ENCODE measurements at places on chromosomes 2 and 18.

- no peak for DNase-seq
Observed at GRCh38 chr18:60053747-60054304, 154.0 kb downstream of the PMAIP1 start.

DNA sequence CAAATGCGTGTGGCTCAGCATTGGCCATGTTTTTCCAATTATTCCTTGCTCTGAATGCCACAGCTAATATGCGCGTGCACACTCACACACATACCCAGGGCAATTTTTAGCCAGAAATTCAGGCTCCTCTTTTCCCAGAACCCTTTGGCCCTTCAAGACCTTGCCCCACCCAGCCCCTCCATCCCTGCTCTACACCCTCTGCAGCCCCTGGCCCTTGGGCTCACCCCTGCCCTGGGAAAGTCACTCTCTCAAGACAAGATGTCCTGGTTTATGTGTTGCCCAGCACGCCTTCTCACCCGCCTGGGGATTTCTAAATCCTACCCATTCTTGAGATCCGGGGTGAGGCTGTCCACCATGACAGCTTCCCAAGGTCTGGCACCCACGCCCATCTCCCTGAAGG, 319.7 kb downstream of the CYP26B1 start:
- no peak for DNase-seq

DNA sequence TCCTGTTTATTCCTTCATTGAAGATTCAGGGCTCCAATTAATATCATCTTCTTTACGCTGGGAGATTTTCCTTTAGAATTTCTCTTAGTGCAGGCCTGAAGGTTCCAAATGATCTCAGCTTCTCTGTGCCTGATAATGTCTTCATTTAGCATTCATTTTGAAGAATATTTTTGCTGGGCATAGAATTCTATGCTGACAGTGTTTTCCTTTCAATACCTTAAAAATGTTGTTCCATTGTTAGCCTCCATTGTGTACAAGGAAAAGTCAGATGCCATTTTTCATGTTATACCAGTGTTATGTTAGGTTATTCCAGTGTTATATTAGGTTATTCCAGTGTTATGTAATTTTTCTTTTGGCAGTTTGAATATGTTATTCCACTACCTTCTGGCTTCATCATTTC, 14.9 kb upstream of the OR6B3 start:
- no peak for DNase-seq

DNA sequence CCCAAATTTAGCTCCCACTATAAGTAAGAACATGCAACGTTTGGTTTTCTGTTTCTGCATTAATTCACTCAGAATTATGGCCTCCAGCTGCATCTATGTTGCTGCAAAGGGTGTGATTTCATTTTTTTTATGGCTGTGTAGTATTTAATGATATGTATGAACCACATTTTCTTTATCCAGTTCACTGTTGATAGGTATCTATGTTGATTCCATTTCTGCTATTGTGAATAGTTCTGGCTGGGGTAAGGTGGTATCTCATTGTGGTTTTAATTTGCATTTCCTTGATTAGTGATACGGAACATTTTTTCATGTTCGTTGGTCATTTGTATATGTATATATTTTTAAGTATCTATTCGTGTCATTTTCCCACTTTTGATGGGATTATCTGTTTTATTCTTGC, 674.3 kb downstream of the NUP35 start:
- no peak for DNase-seq

DNA sequence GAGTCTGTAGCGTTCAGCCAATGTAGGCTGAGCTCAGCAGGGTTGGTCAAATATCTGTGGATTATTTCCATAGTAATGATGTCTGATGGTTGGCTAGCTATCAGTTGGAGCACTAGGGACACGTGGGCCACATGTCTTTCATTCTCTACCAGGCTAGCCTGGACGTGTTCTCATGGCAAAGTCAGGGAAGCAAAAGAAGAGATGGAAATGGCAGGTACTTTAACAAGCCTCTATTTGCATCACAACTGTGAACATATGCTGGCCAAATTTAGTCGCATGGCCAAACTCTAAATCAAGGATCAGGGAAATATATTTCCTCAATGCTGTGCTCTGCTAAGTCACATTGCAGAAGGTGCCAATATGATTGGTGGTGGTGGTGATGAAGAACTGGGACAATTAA, 371.6 kb upstream of the CHST9 start:
- no peak for DNase-seq

- no peak for DNase-seq
Observed at GRCh38 chr2:127651971-127652550, 6.1 kb downstream of the GPR17 start.

DNA sequence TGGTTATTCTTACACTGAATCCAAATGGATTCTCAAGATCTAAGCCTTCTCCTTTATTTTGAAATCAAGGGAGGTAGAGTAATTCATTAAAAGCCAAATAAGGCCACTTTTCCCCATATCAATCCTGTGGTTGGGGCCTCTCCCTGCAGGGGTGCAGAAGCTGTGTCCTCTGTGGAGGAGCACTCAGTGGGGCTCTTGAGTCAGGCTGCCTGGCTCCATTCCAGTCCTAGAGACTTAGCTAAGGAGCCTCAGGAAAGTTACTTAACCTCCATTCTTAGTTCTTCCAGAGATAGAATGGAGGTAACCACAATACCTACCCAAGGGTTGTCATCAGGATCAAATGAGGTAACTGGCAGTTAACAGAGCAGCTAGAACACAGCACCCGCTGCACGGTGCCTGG, 564.3 kb downstream of the CMPK2 start:
- no peak for DNase-seq

GRCh38 chr2:237614151-237614720, 13.2 kb upstream of the LRRFIP1 start:
- DNase-seq = no peak

DNA sequence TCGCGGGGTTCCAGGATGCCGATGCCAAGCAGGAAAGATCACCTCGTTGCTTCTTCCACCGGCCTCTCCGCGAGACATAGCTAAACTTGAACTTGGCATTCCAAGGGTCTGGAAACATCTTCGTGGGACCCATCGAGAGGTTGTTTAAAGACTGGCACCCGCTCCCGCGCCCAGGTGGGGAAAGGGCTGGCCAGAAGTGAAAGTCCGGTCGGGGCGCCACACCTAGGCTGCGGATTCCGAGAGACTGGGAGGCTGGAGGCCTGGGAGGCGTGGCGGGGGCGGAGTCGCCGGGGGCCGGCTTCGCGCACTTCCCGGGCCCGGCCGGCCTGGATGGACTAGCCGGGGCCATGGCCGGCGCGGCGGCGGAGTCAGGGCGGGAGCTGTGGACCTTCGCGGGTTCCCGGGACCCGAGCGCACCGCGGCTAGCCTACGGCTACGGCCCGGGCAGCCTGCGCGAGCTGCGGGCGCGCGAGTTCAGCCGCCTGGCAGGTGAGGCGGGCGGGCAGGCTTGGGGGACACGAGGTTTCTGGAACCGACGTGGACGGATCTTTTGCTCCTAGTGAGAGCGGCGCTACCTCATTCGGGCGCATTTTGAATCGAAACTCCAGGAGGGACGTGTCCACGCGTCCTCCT, at the start of gene MOCOS:
Gene MOCOS, plus strand, starts transcription at position 305 of the 633 bp plus-strand sequence. Its CDS starts 43 bp downstream, at position 348.
- DNase-seq = peak; percentile 84

DNA sequence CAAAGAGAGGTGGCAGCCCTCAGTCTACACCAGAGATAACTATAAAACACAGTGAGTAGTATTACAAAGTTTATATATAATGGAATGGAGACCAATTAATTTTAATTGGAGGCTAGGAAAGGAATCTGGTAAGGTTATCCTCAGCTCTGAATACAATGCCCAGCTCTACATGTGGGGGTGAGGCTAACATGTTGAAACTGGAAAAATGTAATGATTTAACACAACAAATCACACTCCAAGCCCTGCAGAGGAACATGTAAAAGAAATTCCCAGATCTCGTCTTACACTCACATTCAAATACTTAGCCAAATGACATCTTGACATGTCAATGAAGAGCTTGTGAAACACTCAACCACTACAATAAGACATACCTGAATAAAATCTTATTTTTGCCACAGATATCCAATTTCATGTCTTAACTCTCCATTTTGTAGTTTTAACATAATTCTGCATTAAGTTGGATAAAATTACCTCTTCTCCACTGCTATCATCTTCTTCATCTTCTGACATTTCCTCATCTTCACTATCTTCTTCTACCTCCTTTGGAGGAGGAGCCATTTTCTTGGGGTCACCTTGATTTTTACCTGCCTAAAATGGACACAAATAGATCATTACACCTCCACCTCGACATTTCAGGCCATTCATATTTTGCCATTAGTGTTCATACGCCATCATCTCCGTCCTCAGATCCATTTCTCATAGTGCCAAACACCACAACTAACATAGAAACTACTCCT, 1.4 kb downstream of the NCL start:
- no peak for DNase-seq

DNA sequence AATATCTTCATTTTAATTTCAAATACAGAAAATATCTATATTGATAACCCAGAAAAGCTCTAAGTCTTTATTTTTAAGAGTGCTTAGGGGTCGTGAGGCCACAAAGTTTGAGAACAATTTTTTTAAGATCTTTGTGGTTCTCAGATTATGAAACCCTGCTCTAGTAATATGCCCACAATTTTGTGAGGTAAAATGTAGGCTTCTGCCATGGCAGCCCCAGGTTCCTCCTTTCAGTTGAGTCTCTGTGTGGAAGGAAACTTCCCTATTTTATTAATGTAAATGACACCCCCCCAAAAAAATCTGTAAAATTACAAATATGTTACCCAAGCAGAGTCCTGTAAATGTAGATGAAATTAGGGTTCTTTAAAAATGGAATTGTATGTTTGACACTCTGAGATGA, 600.5 kb downstream of the SATB2 start:
- no peak for DNase-seq

DNA sequence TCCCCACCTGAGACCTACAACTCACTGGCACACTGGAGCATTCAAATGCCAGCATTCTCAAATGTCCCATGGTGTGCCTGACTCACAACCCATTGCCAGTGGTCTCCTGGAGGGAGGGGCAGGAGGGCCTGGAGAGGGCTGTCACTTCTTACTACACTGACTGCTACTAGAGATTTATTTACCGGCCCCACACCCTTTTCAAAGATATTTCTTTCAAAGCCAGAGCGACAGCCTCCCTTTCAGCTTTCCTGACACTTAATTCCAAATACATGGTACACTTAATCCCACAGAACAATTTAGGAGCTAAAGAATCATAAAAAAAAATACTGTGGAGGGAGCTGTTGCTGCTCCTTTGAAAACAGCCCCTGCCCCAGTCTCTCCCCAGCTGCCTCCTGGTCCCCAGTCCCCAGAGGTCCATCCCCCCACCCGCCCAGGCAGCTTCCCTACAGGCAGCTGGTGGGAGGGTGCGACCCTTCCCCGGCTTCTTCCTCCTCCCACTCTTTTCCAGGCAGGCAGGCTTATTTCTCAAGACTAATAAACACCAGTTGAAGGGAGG, 129.1 kb upstream of the SMAD2 start:
- DNase-seq = no peak

DNA sequence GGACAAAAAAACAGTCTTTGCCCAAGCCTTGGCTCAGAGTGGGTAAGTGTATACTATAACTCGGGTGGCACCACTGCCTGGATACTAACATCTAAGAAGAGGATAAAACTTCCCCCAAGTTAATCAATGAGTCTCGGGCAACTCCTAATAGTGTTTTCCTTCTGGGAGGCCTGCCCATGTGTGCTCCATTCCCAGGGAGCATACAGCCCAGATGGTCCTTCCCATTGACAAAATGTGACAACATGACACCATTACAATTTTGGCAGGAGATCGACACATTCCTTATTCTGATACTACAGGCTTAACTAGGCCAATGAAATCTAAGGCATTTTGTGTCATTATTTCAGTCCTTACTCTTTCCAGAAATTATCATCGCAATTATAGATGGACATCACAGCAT, 52.7 kb upstream of the CRIM1 start:
- no peak for DNase-seq

DNA sequence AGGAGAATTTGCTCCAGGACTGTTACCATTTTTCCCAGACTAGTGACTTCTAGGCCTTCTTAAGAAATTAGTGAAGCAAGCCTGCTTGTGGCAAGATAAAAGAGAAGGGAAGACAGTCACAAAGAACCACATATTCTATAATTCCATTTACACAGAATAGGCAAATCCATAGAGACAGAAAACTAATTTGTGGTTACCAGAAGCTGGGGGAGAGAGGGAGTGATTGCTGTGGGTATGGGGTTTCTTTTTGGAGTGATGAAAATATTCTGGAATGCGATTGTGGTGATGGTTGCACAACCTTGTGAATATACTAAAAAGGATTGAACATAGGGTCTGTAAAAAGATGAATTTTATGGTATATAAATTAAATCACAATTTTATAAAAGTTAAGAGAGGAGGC, 37.5 kb upstream of the SIX2 start:
- no peak for DNase-seq

DNA sequence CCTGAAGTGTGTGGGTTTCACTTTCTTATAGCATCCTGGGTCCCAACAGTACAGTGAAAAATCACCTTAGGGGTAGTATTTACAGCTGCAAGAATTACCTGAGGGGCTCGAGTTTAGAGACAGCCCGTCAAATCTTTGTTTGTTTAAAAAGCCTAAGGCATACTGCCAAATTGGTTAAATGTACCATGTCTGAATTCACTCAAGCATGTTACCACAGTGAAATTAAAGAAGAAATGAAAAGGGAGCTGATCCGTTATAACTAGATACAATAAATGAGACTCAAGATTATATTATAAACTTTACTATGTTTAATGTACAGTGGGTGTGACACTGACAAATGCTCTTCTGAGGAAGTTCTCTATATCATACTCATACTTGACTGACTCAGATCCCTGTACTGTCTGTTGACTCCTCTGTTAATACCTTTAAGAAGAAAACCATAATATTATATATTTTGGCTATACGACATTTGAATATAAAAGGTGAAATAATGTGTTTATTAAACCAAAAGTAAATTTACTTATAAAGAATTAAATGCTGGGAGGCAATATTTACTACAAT, 107.3 kb downstream of the TMEFF2 start:
- no peak for DNase-seq

GRCh38 chr18:13464432-13465123, 246.0 kb downstream of the LDLRAD4 start:
- DNase-seq = no peak

DNA sequence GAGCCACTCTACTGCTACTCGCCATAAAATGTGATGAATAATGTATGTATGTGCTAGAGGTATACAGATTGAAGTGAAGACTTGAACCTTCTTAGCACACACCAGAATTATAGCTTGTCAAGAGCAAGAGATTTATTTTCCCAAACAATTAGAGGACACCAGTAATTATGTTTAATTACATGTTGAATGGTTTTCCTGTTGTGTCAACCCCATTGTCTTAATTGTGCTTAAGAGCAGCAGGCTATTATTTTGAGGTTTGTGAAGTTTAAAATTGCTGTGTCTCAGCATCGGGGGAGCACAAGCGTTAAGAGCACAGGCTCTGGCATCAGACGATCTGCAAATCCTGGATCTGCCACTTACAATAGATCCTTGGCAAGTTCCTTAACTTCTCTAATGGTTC, 29.0 kb downstream of the KIF5C start:
- DNase-seq = no peak

DNA sequence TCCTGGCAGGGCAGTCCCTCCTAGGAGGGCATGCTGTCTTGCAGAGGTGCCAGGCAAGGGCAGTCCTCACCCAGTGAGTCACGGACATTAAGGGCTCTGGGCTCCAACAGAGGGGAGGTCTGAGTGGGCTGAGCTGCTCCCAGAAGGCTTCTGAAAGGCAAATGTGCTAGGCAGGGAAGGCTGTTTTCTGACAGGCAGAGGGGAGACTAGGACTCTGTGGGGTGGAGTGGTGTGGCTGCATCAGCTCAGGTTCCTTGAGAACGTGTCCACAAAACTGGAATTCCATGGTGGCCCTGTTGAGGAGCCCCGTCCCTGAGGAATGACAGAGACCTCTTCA, 283.5 kb downstream of the MYCN start:
- DNase-seq = no peak

GRCh38 chr2:110860630-110861029, 128.3 kb downstream of the ACOXL start:
- DNase-seq = no peak

- DNase-seq = no peak
Observed at GRCh38 chr2:119857742-119858141, 98.0 kb downstream of the PTPN4 start.

Data from retina (tissue), 1 donor.